ENCODE measurements at places on chromosomes 2 and 18.

DNA sequence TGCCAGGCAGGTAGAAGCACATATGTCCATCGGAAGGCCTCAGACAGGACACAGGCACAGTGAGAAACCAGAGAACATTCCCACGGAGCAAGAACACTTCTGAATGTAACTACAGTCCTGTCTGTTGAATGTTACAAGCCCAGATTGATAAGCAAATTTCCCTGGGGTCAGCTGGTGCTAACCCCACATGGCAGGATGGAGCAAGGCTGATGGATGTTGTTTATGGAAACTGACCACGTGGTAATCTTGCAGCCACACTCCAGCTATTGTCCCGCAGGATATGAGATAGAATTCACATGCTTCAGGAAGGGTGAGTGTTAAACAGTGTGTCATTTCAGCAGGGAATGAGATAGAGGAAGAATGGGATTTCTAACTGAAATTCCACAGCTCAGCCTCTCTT lies 138.8 kb upstream of the COPS8 start:
- no peak for DNase-seq
- H3K27ac ChIP-seq, result no peak overlapping the region
- no peak overlapping the region for H3K4me3 ChIP-seq
- H3K4me1 ChIP-seq, result no peaks in the 10 kb centered on the region

- H3K36me3 ChIP-seq, result no peaks in the 10 kb centered on the region
- H3K4me3 ChIP-seq, result no peak overlapping the region
- no peak overlapping the region for H3K27ac ChIP-seq
- no peaks in the 10 kb centered on the region for H3K27me3 ChIP-seq
- no peaks in the 10 kb centered on the region for H3K4me1 ChIP-seq
These were observed 79.8 kb downstream of the MYT1L start for GRCh38 chr2:2251255-2251654.

- no peaks in the 10 kb centered on the region for H3K4me1 ChIP-seq
- no peaks in the 10 kb centered on the region for H3K36me3 ChIP-seq
- no peak for DNase-seq
- no peak overlapping the region for H3K4me3 ChIP-seq
- H3K27ac ChIP-seq, result no peak overlapping the region
These were observed 64.1 kb upstream of the ACVR1C start for GRCh38 chr2:157692768-157693167.

GRCh38 chr2:238955648-238956531 lies 108.0 kb downstream of the TWIST2 start:
- H3K4me1 ChIP-seq, result no peaks in the 10 kb centered on the region
- H3K27me3 ChIP-seq, result no peaks in the 10 kb centered on the region
- no peaks in the 10 kb centered on the region for H3K36me3 ChIP-seq
- DNase-seq, result no peak
- H3K27ac ChIP-seq, result no peak overlapping the region

All from thyroid gland (tissue), 4 donors.